ENCODE measurements at places on chromosomes 3 and 15.

GRCh38 chr3:190003068-190003467 lies 117.6 kb downstream of the P3H2 start:
- DNase-seq: no peak

- no peak for DNase-seq
These were observed 17.4 kb downstream of the NSMCE3 start for GRCh38 chr15:29252234-29252633.

- no peak for DNase-seq
These were observed 546.1 kb downstream of the NTRK3 start for GRCh38 chr15:87710406-87710805.

GRCh38 chr15:82808634-82809041 lies 790 bp upstream of the WHAMM start:
- no peak for DNase-seq

DNA sequence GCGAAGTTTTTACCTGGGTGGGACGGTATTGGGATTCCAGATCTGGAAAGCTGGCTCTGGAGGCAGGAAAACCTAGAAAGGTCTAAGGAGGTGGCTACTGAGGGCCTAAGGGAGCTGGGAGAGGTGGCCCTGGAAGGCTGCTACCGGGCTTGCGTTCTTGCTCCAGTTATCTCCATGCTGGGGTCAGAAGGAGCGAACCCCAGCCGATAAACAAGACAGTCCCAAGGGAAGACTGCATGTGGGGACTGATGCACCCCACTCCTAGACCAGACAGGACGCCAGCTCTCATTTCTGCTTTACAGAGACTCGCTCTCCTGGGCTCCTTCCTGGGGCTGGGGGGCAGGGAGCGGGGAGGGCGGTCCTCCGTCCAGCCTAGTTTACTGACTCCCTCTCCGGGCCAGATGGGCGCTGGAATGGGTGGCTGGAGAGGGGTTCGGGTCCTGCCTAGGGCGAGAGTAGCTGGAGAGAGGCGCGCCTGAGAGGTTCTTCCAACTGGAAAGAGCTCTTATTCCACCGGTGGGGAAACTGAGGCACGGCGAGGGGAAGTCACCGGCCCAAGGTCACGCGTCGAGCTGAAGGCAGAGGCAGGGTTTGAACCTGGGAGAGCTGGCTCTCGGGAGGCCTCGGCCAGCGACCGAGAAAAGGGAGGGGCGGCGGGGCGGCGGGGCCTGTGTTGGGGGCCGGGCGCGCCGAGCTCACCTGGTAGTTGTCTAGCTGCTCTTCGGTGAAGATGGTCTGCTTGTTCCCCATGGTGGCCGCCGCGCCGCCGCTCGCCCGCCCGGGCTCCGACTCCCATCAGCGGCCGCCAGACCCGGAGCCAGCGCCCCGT lies 565 bp downstream of the CIB2 start:
- no peak for DNase-seq

- DNase-seq: no peak
These were observed 9.4 kb upstream of the RAD18 start for GRCh38 chr3:8972639-8973038.

All from right renal cortex interstitium (tissue), 3 donors.